Activated T-cell treated with anti-CD3 and anti-CD28 coated beads for 1 hour (primary cell): ENCODE measurements at places on chromosomes 16 and 17.

DNA sequence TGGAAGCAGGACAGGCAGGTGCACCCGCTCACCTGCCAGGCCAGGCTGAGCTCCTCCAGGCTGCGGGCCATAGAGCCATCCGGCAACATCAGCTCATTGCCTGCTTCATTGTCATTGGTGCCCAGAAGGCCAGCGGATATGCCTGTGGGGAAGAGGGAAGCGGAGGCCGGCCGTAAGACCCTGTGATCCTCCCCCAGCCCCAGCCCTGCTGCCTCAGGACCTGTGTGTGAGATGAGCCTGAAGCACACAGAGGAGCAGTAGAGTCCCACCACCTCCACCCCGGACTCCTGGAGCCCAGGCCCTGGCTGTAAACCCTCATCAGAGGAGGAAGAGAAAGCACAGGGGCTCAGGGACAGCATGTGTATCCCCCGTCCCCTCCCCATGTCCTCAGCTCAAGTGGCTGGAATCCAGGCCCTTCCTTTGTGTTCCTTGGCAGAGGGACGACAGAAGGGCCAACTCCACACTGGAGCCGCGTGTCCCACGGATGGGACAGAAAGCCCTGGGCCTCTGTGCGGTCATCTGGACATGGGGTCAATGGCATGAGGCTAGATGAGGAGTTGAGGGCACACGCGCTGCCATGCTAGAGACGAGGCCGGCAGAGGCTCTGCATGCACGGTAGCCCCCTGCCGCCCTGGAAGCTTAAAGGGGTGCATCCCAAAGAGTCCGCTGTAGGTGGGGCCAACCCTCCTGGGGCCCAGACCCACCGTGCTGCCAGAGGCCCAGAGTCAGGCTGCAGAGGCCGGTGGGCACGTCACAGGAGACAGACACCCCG lies 39.1 kb downstream of the RMI2 start:
- DNase-seq = no peak

DNA sequence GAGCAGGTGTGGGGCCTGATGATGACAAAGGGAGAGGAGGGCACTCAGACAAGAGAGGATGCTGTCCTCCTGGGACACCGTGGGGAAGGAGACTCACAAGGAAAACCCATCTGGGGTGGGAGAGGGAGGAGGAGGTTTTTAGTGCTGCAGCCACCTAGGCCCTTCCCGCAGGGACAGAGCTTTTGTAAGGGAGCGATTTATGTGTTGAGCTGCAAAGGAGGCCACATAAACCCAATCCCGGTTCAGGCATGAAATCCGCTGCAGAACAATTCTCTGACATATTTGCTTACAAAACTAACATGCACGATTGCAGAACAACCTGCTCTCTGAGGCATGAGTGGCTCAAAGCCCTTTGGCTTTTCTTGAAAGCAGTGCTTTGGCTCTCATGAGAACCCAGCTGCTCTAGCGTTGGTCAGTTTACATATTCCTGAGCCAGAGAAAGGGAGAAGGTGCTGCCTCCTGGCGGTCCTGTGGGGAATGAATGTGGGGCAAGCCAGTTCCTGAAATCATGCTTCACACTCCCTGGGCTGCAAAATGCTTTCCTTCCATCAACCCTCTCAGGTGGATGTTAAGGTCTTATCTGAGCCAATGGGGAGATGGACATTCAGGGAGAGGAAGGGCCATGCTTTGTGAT lies 122.4 kb upstream of the NLRP1 start:
- DNase-seq = peak; percentile 51

DNA sequence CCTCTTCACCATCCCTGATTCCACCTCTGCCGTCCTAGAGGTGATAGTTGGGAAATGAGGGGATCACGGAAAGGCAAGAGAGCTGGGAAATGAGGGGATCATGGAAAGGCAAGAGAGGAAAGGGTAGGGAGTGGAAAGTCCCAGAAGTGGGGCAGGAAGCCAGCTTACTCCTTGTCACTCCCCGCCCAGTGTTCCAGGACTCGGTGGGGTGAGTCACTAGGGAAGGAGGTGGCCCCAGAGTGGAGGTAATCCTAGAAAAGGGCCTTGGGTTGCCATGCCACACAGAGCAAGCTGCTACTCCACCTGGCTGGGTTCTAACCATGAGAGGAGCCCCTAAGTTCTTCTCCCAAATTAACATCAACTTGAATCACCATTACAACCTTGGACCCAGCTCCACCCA lies 14.8 kb downstream of the ALOXE3 start:
- DNase-seq = no peak

DNA sequence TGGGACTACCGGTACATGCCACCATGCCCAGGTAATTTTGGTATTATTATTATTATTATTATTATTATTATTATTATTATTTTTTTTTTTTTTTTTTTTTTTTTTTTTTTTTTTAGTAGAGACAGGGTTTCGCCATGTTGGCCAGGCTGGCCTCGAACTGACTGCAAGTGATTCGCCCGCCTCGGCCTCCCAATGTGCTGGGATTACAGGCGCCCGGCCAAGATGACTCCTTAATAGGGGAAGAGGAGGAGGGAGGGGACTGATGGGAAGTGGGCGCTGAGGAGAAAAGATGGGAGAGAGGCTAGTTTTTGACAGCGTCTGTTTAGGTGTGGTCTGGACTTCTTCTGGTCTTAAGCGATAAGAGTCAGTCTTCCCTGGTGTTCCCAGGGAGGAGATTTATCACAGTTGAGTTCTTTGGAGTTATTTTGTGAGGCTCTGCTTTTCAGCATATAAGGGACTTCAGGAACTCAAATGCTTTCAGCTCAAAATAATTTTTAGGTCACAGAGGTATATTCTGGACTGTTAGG lies 34.4 kb upstream of the SLC5A10 start:
- DNase-seq = no peak

- DNase-seq = no peak
These were observed 1.6 kb downstream of the DOC2B start for GRCh38 chr17:179781-180380.

DNA sequence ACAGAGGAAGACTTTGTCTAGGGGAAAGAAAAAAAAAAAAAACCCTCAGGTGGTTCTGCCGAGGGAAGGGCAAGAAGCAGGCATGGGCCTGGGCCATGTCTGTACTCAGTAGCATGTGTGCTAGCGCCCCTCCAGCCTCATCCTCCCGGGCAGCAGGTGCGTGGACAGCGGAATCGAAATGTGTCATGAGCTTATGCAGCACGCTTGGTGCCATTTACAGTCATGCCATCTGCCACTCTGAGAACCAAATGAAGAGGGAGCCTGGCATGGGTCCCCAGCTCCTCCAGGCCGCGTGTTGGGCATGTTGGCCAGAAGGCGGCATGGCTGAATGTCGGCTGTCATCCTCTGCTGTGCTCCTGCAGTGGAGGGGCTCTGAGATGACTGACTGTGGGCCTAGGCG lies 31.4 kb downstream of the CRAMP1 start:
- DNase-seq = no peak

DNA sequence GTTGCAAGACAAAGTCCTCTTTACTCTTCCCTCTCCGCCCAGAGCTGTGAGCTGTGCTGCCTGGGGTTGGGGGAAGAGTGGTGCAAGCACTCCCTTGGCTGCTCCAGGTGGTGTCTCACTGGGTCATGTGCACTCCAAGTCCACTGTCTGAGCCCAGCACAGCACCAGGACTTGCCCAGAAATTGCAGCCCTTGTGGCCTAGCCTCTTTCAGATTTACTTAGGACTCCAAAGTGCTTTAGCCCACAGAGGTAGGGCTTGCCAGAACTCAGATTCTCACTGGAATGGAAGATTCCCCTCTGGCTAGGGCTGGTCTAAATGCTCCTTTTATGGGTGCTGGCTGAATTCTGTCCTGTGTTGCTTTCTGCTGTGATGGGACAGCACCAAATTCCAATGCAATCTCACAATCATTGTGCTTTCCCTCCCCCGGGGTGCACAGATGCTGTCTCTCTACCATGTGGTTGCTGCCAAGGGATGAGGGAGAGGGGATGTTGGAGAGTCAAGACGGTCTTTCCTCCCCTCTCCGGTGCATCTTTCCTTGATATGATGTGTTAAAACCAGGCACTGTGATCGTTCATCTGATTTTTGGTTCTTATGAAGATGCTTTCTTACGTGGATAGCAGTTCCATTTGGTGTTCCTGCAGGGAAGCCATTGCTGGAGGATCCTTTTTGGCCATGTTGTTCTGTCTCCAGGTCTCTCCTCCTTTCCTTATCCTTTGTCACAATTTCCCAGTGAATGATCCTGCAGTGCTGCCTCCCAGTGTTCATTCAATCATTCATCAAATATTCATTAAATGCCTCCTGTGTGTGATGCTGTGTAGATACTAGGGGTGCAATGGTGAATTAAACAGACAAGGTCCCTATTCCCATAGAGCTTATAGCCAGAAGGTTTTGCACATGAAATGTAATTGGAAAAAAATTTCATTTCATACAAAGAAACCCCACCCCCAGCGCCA lies 216.3 kb downstream of the SPECC1 start:
- no peak for DNase-seq

DNA sequence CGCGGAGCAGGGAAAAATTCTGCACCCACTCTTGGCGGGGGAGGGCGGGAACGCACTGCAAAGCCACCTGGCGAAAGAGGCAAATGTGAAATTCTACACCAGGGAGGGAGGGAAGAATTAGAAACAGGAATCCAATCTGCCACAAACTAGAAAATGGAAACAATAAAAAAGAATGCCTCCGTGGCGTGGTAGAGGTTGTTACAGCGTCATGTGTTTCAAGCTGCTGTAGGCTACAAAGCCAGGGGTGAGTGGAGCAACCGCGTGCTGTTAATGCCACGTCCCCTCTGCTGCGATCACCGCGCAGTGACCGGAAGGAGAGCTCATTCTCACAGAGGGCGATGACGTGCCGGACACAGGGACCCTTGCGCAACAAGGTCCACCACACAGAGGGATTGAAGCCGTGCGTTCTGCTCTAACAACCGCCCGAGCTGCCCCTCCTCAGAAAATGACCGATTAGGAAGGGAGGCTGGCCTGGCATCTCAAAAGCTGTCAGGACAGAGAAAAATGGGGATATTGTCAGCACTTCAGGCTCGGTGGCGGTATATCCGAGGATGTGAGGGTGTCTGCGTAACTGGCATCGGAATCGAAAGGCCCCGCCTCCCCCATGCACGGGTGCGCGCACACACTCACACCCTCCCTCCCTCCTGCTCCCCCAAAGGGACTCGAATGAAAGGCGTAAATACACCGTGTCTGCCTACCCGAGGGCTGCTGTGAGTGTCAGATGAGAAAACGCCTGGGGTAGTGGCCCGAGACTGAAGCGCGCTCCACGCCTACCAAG lies 70.8 kb upstream of the TNRC6C start:
- peak; percentile 67 for DNase-seq

- DNase-seq = no peak
These were observed 20.5 kb upstream of the SDR42E2 start for GRCh38 chr16:22141767-22142166.

DNA sequence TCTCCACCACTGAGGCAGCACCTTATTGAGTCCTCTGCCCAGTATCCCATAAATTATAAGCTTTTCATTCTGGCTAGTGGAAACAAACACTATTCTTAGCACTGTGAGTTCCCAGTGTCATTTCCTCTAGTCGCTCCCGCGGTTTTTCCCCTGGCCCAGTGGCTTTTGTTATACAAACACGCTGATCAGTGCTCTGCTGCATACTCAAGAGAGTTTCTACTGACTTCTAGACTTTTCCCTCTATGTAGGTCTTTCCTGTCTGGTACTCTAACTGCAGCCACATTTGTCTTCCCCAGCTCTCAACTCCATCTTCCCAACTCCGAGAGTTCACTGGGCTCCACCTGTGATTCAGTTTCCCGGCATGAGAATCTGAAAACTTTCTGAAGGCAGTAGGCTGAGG lies 556.6 kb upstream of the SALL1 start:
- no peak for DNase-seq

DNA sequence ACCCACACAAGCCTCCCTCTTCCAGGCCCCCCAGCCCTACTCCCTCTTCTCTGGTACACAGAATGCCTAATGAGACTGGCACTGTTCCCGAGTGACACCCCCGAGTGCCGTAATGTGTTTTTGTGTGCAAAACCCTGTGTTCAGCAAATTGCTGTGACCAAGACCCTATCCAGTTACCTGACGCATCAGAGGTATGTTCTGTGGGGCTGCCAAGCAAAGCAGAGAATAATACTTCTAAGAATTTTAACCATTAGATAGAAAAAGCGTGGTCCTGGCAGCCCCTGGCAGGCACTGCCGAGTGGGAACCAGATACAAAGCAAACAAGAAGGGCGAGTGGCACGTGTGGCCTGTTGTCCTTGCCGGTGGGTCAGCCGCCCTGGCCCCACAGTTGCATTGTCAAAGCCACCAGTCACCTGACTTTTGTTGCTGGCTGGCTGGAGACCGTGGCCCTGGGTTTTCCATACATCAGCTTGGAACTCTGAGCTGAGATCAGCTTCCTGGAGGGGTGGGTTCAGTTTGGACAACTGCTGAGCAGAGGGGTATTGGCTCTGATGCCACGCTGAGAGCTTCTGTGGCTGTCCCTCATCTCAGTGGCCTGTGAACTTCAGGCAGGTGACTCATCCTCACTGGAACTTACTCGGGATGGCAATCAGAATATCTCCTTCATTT lies 69.1 kb upstream of the BRD7 start:
- DNase-seq = no peak
